ENCODE measurements at places on chromosomes 1 and 21. TPM values are rescaled to one million over a fixed set of nuclear protein-coding genes. Genes with fewer than 3 reads are reported as not detected.

TAGLN2 gene
- 507 TPM for total RNA-seq

ERG gene
- 44.8 TPM for total RNA-seq

PTPN22 gene
- total RNA-seq, result 5.2 TPM

SYNC gene
- 9.1 TPM for total RNA-seq

BRINP3 gene
- not detected for total RNA-seq

PSMG1 gene
- total RNA-seq, result 66.9 TPM

C1QB gene
- total RNA-seq, result not detected

ERO1B gene
- total RNA-seq, result 3.6 TPM

EPS15 gene
- 47.1 TPM for total RNA-seq

ZYG11A gene
- 0.65 TPM for total RNA-seq

RORC gene
- not detected for total RNA-seq

KRTAP13-2 gene
- total RNA-seq, result not detected

CHD5 gene
- total RNA-seq, result under 0.01 TPM

ALDH9A1 gene
- 93.5 TPM for total RNA-seq

TMEM240 gene
- 2.9 TPM for total RNA-seq

DNAJC6 gene
- 4.6 TPM for total RNA-seq

RGS7 gene
- total RNA-seq, result not detected

ADAM30 gene
- not detected for total RNA-seq

WNT9A gene
- total RNA-seq, result 1.3 TPM

CRABP2 gene
- total RNA-seq, result 1.1 TPM

OR2W3 gene
- not detected for total RNA-seq

MIXL1 gene
- 0.32 TPM for total RNA-seq

TSTD1 gene
- total RNA-seq, result 38.3 TPM

ADORA1 gene
- 0.32 TPM for total RNA-seq

NUCKS1 gene
- 144 TPM for total RNA-seq

RNU1-1 gene
- under 0.01 TPM for total RNA-seq

CASQ2 gene
- not detected for total RNA-seq

HPCAL4 gene
- total RNA-seq, result not detected

PEAR1 gene
- 8.1 TPM for total RNA-seq

AQP10 gene
- under 0.01 TPM for total RNA-seq

SLAMF8 gene
- not detected for total RNA-seq

ANGEL2 gene
- total RNA-seq, result 49.5 TPM

BARHL2 gene
- not detected for total RNA-seq

IGSF3 gene
- 0.97 TPM for total RNA-seq

SGIP1 gene
- 49.2 TPM for total RNA-seq

LRRC8D gene
- total RNA-seq, result 15.6 TPM

FCRL6 gene
- total RNA-seq, result 0.30 TPM

OR14K1 gene
- not detected for total RNA-seq

CBS gene
- total RNA-seq, result 39.3 TPM

NEK2 gene
- total RNA-seq, result 33.9 TPM

LIPI gene
- total RNA-seq, result not detected

NUP133 gene
- 35.0 TPM for total RNA-seq

TNFRSF9 gene
- 0.65 TPM for total RNA-seq

SIM2 gene
- total RNA-seq, result 0.32 TPM

DMBX1 gene
- not detected for total RNA-seq
